AG08396 (cell line): ENCODE measurements at places on chromosomes 1 and 21.
A peak's percentile ranks its signal among the peaks of the same experiment; 100 is the strongest.

- DNase-seq: no peak
Measured at GRCh38 chr1:154609398-154610380, 1.7 kb upstream of the ADAR start.

GRCh38 chr1:184911103-184911745, 63.1 kb downstream of the NIBAN1 start:
- no peak for DNase-seq

- DNase-seq: peak; percentile 13
Measured at GRCh38 chr1:60874718-60875117, 207.6 kb upstream of the NFIA start.

GRCh38 chr21:33924079-33924765, 8.6 kb upstream of the ATP5PO start:
- DNase-seq: peak; percentile 77

GRCh38 chr1:175514387-175514953, 228.9 kb downstream of the TNR start:
- no peak for DNase-seq

DNA sequence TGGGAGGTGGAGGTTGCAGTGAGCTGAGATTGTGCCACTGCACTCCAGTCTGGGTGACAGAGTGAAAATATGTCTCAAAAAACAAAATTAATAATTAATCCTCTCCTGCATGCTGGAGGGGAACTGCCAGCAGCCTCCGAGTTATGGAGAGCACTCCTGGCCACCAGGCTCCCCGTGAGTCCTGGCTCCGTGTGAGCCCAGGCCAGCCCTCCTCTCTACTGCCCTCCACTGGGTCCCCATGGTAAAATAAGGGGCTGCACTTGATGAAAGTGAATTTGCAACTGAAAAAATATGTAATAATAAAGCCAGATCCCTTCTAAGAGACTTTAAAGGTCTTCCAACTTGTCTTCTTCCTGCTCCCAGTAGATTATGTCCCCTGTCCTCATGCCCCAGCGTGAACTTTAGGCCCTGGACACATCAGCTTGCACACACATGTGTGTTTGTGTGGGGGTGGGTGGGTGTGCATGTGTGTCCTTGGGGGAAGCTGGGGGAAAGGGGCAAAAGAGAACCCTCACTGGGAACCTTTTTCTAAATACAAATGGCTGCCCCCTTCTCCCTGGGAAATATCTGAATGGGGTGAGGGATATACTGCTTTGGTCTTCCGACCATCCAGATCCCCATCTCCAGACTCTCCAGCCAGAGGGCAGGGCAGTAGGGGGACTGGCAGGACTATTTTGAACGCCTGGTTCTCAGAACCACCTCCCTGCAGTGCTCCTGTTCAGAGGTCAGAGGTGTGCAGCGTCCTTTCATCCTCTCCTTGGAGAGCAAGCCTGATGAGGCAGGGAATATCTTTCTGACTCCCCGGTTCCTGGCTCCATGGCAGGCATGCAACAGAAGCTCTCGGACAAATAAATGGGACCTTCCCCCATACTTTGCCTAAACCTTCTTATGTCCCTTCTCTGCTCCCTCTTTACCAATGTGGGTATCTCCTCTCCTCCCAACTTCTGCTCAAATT, 26.2 kb downstream of the NEK2 start:
- DNase-seq: peak; percentile 33

DNA sequence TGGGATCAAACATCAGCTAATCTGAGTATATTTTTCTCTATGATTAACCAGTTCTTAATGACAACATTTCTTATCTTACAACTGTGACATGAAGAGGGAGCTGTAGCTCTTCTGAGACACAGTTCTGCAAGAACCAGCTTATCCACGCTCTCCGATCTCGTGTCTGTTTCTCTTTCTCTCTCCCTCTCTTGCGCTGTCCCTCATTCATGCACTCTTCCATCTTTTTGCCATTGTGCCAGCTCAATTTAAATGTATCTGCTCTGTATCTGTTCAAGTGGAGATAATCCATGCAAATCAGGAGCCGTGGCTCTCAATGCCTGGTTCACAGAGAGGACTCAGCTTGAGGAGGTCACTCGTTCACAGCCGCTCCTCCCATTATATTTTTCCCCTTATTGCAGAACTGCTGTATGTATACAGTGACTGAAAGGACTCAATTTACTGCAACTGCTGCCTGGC, 494.7 kb upstream of the ADGRL2 start:
- DNase-seq: peak; percentile 29

DNA sequence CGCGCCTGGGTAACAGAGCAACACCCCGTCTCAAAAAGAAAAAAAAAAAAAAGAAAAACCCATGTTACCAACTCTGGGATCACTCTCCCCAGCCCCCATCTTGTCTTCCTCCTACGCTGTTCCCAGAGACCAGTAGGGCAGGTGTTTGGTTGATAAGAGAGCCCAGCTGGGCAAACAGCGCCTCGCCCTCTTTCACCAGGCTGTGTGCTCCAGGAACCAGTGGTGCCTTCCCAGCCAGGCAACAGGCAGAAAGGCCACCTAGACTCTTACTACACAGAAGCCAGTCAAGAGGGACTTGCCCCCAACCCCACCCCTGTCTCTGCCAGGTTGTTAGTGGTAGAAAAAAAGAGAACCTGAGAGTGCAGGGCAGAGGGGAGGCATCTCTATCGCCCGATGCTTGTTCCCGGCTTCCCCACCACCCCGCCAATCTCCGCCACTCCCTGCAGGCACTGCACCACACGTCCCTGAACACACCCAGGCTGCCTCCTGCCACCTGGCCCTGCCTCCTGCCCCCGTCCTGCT, 14.0 kb upstream of the CTRC start:
- DNase-seq: no peak

GRCh38 chr1:155856975-155857930, at the start of gene GON4L:
Gene GON4L, minus strand, starts transcription at chr1:155857214. Its CDS starts 3,434 bp downstream, at chr1:155853780.
- peak; percentile 94 for DNase-seq

GRCh38 chr1:63173161-63173560, 149.2 kb upstream of the FOXD3 start:
- DNase-seq: no peak

DNA sequence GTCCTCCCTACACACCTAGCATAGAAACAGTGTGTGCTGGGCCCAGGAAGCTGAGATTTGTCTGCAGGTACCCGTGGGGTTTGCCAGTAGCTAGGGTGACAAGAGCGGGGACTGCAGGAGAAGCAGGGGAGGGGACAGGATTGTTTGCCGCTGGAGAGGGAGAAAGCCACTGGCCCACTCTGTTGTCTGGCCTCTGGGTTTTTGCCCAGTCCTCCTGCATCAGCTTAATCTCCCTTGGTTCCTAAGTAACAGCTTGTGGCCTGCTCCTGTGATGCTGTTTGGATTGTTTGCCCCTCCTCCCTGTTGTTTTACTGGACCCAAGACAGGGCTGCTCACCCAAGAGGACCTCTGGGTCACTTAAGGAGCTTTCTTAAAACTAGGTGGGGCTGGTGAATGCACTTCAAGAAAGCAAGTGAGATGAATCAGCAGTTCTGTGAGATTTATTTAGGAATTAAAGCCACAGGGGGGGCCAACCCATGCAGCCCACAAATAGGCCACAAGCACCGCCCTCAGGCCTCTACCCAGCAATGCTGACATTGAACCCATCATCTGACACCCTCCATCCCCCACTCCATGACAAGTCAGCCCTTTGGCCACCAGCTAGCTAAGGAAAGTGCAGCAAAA, 142.8 kb downstream of the ZZZ3 start:
- DNase-seq: peak; percentile 70

DNA sequence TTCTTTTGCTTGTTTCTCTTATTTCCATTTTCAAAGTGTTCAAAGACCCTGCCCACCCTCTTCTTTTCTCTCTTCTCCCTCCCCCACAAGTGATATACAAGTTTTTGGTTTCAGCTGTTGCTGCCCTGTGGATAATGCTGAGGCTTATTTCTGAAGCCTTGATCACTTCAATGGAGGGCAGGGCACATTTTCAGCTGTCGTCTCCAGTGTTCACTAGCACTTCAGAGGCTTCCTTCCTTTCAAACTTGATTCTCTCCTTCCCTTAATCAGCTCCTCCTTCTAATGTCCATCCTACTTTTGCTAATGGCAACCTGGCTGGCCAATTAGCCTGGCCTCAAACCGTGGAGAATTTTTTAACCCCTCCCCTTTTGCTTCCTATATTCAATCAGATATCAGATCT, 435.7 kb upstream of the RUNX1 start:
- DNase-seq: no peak

DNA sequence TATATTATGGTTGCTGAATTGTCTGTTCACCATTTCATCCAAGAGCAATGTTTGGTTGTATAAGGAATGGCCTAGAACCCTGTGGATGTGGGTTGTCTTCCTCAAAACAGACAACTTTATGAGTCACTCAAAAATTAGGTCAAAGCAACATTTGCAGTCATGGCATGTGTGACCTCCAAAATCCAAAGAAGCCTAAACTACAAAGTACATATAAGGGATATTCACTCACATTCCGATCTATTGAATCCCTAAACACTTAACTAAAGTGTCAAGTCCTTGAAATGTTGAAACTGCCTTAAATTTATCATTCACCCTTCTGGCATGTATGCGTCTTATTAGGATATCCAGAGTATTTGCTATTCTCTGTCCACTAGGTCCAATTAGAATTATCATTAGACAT, 491.5 kb downstream of the NUF2 start:
- DNase-seq: no peak

- no peak for DNase-seq
Measured at GRCh38 chr1:210857705-210858104, 276.2 kb downstream of the KCNH1 start.

GRCh38 chr1:27990920-27991537, 31.3 kb downstream of the XKR8 start:
- no peak for DNase-seq

GRCh38 chr21:41338455-41338854, 21.9 kb downstream of the FAM3B start:
- DNase-seq: no peak

DNA sequence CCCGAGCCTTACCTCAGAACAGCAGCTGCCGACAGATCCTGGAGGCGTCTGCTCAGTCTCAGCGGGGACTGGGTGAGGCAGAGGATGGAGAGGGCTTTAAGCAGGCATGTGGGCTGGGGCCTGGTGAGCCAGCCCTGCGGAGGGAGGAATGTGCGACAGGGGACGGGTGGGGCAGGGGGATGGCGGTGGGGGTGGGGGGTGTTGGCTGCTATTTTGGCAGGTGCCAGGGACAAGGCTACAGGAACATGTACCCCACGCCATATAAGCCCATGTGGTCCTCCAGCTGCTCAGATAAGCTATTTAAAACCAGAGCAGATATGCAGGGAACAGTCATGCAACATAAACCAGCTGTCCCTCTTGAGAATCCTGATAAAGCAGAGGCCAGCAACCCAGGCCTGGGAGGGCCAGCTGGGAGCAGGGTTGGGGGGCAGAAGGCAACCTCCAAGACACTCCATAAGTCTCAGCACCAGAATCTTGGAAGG, at the start of gene TNNT2:
TNNT2 (minus strand) TSS at position 70 of the 482 bp plus-strand sequence. CDS start 4,426 bp downstream, outside the sequence.
- no peak for DNase-seq

GRCh38 chr1:2174348-2175054, 20.1 kb downstream of the FAAP20 start:
- DNase-seq: peak; percentile 92

GRCh38 chr1:223074445-223075300, 68.4 kb downstream of the TLR5 start:
- no peak for DNase-seq

DNA sequence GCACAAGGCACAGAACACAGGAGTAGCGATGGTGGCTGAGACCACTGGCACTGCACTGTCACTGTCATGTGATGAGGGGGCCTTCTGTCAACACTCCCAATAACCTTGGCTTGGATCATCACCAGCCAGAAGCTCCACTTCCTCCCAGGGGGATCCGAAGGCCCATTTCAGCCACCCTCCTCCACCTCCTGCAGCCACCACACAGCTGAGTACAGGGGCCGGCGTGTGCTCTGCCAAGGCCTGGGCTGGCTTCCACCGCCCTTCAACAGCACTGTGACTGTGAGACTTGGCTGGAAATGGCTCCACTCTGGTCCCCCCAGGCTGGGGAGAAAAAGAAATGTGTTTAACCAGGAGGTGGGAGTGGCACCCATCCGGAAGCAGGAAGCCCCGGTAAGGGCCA, 9.9 kb upstream of the NADK start:
- DNase-seq: no peak

DNA sequence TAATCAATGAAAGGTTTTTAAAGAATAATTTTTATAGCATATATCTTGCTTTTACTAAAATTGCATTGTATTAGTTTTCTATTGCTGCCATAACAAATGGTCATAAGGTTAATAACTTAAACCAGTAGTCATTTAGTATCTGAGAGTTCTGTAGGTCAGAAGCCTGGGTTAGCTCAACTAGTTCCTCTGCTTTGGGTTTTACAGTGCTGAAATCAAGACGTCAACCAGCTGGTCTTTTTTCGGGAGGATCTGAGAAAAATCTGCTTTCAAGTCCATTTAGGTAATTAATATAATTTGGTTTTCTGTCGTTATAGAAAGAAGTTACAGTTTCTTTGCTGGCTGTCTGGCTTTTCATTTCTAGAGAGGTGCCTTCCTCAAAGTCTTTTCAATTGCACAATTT, 577.7 kb downstream of the MRPL39 start:
- no peak for DNase-seq

- no peak for DNase-seq
Measured at GRCh38 chr1:222015686-222016085, 273.8 kb upstream of the DUSP10 start.
